ENCODE measurements at places on chromosomes 1 and 21.

DNA sequence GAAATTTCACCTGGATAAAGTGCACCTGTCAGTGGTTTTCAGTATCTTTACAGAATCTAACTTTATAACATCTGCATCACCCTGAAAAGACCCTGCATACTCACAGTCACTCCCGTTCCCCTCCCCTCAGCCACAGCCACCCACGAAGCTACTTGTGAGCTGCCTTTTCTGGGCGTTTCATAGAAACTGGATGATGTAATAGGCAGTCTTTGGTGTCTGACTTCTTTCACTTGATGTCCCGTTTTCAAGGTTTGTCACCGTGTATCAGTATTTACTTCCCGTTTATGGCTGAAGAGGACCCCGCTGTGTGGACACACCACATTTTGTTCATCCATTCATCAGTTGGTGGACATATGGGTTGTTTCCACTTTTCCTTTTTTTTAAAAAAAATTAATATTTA is 47.8 kb upstream of the LRRC3 start:
- peak; percentile 11 for DNase-seq

DNA sequence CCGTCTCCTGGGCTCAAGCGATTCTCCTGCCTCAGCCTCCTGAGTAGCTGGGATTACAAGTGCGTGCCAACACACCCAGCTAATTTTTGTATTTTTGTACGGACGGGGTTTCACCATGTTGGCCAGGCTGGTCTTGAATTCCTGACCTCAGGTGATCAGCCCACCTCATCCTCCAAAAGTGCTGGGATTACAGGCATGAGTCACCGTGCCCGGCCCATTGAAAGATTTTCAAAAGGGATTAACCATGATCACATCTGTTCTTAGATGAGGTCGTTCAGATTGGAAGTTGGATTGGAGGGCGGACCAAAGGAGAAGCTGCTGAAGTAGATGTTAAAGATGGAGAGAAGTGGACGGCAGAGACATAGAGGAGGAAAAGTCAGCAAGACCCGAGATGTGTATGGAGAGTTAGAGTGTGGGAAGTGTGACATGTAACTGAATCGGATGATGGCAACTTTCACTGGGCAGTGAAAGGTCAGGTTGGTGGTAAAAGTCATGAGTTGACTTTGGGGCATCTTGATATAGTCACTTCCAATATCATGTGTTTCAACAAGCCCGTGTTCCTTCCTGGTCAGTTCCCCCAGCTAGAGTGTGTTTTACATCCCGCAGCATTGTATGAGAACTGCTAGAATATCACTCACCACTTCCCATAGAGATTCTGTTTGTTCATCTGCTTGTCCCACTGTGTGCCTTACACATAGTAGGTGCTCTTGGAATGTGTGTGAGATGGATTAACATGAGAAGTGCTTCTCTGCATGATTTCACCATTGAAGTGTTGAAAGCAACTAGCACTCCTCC is 54.4 kb upstream of the TINAGL1 start:
- DNase-seq, result no peak

DNA sequence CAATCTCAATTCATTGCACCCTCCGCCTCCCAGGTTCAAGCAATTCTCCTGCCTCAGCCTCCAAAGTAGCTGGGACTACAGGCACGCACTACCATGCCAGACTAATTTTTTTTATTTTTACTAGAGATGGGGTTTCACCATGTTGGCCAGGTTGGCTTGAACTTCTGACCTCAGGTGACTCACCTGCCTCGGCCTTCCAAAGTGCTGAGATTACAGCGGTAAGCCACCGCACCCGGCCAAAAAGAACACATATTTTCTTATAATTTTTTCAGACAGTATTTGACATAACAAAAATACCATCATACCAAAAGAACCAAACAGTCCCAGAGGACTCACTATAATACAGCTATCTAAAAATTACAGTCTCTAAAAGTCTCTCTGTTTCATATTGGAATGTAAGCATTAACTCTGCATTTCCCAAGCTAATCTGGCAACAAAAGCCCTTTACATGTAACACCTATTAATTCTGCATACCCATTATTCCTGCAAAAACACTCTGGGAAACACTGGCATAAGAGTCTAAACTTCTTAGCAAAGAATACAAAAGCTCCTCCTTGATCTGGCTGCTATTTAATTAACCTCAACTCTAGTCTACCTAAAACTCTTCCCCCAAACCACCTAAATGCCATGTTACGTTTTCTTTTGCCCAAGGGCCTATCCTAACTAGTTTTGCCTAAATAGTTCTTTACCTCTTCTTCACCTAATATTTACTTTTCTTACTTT is 26.9 kb downstream of the WDR26 start:
- DNase-seq, result no peak

- no peak for DNase-seq
These were observed 26.1 kb downstream of the PROK1 start for GRCh38 chr1:110477041-110477440.

DNA sequence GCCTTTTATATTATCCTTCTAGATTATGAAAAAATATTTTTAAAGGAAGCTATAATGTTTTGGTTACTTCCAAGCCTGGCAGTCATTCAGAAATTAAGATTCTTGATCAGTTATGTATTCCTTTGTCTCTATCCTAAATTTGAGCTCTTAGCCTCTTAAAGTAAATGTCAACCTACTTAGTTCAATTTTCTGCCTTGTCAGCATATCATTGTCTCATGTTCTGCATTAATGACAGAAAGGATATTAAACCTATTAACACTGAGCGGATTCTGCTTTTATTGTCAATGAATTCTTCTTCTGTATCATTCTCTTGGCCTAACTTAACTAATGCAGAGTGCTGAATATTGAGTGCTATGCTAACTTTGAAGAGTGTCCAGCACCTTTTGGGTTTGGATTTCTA is 56.0 kb downstream of the SDCCAG8 start:
- no peak for DNase-seq

DNA sequence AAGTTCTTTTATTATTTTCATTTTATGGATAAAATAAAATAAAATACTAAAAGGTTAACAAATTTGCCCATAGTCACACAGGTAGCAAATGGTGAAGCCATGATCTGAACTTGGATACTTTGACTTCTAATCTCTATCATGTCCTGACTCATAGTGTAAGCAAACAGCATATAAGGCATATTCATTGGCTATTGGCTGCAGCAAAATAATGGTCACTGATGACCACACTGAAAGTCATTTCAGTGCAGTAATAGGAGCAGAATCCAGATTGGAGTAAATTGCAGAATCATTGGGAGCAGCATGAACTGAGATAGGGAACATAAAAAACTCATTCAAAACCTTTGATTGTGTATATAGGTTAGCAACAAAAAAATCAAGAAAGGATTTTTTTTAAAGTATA is 262.9 kb downstream of the PLA2G4A start:
- DNase-seq, result no peak
